ENCODE measurements at places on chromosomes 12 and 14.

DNA sequence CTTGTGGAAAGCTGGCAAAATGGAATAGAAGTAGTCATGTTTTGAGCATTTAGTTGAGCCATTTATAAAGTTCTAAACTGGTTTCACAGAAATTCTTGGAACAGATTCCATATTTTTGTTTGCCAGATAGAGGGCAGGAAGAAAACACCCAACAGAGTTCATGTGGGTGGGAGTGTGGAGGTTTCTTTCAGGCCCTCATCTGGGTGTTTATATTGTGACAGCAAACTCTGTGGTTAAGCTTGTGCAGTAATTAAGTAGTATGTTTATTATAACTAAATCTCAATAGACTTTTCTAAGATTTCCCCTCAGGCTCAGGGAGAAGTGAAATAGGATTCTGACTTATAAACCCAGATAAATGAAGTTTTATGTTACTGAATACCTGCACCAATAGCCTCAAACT is 57.4 kb downstream of the SPPL3 start:
- no peak for DNase-seq

- no peak for DNase-seq
Observed at GRCh38 chr12:32272465-32272864, 126.9 kb upstream of the FGD4 start.

DNA sequence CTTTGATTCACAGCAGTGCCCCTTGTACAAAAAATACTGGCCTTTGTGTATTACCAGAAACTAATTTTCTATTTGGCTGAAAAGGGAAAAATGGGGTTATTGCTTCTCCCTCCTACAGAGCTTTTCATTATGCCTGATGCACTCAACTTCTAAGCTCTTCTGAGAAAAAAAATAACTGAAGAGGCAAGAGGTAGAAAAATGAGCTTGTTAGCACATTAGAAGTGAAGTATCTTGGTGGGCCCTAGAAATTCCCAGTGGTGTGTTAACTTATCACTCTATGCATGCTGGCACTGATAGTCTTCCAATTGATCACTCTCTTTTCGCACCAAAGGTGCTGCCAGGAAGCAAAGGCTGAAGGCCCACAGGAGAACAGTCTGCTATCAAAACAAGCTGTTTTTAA is 17.1 kb downstream of the INSM2 start:
- no peak for DNase-seq

- peak; percentile 68 for DNase-seq
Observed at GRCh38 chr14:99603471-99604277, at the start of gene CCDC85C. Gene CCDC85C, minus strand, starts transcription at chr14:99604207. Its CDS starts 248 bp downstream, at chr14:99603959.

DNA sequence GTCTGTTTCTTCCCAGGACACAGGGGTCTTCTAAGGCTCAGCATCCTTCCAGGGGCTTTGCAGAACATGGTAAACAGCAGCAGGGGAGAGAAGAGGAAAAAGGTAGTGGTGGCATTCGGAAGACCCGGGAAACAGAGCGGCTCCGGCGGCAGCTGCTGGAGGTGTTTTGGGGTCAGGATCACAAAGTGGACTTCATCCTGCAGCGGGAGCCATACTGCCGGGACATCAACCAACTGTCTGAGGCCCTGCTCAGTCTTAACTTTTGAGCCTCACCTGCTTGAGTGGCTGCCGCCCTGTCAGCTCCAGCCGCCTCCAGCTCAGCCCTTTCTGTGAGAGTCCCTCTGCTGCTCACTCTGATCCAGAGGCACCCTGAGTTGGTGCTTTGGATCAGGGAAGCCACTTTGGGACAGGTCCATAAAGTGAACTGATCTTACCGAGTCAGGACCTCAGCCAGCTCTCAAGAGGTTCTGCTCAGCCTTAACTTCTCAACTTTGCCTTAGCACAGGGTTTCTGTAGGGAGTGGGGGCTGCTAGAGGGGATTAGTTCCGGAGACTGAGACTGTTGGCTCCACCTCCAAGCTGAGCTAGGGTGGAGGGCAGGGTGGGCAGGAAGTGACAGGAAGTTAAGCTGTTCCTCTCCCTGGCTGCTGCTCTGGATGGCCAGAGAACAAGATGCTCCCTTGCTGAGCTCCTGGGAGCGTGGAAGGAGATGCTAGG is 5.4 kb downstream of the SDR39U1 start:
- DNase-seq = no peak

- no peak for DNase-seq
Observed at GRCh38 chr12:120599672-120600552, 18.7 kb upstream of the POP5 start.

DNA sequence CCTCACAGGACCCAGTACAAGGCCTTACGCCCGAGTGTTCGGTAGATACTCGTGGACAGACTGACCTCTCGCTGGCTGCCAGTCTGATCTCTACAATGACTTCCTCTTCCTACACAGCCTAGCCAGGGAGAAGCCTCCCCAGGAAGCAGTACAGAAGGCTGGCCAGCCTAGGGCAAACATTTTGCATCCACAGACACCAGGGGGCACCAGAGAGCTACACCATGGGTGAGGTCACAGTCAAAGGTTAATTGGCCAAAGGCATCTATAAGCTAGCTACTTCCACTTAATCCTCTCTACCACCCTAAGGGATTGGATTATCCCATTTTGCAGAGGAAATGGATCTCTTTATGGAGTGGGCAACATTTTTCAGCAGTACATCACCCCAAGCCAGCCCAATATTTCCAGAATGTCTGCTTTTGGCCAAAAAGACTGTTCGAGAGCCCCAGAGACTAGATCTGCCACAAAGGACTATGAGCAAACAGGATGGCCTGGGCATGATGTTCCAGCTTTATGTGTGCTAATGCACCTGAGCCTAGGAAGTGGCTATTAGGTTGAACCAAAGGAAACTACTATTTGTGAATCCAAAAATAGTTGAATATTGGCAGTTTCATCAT is 14.6 kb upstream of the PNMA1 start:
- DNase-seq = peak; percentile 49

DNA sequence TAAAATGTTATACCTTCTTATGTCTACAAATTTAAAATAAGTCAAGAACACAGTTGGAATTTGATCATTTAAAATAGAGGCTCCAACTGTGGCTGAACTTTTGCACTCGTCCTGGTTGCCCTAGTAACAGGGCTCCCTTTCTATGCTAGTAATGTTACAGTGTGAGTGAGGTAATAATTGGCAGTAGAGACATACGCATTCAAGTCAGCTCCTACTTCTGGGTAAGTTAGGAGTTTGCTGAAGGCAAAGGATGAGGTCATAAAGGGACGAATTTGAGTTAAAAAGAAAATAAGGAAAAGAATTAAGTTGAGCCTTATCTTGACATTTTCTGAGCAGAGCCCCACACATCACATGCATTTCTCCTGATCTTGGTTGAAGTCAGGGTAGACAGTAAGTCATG is 129.1 kb downstream of the TMEM117 start:
- no peak for DNase-seq

GRCh38 chr14:94127330-94127729 is 2.1 kb downstream of the IFI27L2 start:
- no peak for DNase-seq

GRCh38 chr12:124410354-124411175 is 115.7 kb downstream of the RFLNA start:
- no peak for DNase-seq

DNA sequence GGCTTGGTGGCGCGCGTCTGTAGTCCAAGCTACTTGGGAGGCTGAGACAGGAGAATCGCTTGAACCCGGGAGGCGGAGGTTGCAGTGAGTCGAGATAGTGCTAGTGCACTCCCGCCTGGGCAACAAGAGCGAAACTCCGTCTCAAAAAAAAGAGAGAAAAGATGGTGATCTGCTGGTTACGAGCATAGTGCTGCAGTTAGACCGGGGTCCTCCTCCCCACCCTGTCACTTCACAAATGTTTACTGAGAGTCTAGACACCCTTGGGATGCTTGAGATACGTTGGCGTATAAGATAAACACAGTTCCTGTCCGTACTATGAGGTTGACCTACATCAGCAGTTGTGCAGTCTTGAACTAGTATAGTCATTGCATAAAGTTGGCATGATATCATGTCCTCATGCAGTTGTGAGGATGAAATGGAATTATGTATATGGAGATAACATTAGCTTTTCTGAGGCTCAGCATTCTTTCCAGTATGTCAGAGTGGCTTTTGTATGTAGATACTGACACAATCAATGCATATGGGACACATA is 787 bp downstream of the ACAD10 start:
- no peak for DNase-seq

GRCh38 chr12:110917961-110918360 is 2.4 kb downstream of the MYL2 start:
- no peak for DNase-seq

DNA sequence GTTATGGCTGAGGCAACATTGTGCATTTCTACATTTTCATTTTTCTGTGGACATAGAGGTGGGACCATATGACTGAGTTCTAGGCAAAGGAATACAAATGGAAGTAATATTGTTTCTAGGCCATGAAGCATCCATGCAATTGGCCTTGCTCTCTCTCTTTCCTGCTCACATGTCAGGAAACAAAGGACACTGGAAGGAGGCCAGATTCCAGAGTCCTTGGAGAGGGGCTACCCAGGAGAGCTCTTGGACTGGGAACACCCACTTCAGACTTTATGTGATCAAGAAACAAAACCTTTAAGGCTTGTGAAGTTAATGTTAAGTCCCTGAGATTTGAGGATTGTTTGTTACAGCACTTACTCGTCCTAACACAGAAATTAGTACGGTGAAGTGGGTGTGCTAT is 32.8 kb downstream of the PDZRN4 start:
- no peak for DNase-seq

- no peak for DNase-seq
Observed at GRCh38 chr14:97393244-97393643, 596.1 kb downstream of the VRK1 start.

- no peak for DNase-seq
Observed at GRCh38 chr12:104752881-104753280, 205.2 kb downstream of the SLC41A2 start.

- no peak for DNase-seq
Observed at GRCh38 chr14:66273261-66273832, 212.8 kb upstream of the CCDC196 start.

DNA sequence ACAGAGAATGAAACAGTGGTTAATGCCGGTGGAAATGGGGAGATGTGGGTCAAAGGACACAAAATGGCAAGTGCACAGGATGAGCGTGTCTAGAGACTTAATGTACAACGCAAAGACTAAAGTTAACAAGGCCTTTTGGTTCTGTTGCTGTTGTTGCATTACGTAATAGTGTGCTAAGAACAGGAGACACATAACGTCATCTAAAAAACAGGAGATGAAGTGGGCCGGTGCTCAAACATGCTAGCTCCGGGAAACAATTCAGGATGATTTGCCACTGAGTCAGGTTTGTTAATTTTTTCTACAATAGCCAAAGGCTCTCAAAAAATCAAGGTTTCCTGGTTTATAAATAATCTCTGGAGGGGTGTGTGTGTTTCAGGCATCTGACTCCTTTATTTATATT is 55.5 kb downstream of the ETV6 start:
- no peak for DNase-seq

DNA sequence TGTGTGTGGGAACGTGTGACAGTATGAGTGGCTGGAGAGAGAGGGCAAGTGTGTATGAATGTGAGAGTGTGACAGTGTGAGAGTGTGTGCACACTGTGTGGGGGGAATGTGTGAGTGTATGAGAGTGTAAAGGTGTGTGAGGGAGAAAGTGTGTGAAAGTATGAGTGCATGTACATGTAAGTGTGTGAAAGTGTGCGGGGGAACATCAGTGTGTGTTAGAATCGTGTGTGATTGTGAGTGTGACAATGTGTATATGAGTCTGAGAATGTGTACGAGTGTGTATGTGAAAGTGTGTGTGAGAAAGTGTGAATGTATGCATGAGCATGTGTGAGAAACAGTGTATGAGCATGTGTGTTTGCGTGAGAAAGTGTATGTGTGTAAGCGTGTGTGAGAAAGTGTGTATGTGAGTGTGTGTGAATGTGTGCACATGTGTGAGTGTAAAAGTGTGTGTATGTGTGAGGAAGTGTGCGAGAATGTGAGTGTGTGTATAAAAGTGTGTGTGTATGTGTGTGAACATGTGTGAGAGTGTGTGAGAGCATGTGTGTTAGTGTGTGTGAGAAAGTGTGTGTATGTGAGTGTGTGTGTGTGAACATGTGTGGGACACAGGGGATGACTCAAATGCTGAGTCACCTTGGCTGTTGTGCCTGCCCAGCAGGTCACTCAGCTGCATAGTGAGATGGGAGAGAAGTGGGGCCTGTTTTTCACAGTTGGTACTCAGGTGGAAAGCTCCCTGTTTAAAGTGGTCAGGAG is 220.5 kb upstream of the TBX3 start:
- DNase-seq = no peak

DNA sequence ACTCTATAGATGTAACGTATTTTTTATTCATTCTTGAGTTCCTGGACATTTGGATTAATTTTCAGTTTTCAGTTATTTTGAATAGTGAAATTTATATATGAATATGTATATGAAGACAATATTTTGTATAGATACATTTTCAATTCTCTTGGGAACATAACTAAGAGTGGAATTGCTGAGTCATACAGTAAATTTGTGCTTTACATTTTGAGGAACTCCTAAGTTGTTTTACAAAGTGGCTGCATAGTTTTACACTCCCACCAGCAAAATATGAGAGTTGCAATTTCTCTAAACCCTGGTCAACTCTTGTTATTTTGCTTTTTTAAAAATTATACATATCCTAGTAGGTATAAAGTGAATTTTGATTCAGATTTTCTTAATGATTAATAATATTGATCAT is 1838.6 kb upstream of the SEL1L start:
- no peak for DNase-seq

GRCh38 chr12:57744194-57744776 is 554 bp upstream of the TSPAN31 start:
- peak; percentile 81 for DNase-seq

DNA sequence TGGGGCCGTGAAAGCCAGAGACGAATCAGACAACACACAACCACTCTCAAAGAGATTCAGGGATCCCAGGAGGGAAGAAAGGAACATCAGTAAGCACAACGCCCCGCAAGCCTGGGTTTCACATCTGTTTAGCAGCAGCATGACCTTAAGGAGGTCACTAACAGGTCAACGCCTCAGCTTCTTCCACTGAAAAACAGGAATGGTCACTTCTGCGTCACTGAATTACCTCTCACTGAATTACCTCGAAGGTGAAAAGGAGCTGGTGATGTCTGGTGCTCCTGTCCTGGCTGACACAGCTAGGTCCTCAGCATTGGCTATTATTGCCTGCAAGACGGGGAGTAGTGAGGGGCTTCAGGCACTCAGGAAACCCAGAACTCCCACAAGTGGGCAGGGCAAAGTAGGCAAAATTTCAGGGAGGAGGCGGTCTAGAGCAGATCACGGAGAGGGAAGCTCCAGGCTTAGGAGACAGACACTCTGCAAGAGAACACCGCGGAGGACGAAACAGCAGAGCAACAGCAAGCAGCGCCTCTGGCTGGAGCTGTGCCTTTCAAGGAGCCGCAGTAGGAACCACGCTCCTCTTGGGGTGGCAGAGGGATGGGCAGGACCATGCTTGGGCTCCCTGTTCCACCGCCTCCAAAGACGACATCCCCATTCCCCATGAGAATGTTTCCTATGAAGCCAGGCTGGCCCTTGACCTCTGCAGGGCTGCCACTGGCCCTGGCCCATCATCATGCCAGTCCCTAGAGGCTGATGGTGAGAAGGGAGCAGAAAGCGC is 108.4 kb downstream of the SINHCAF start:
- no peak for DNase-seq

All from COR-L47 (cell line).